ENCODE measurements at places on chromosomes 6 and 20.

GRCh38 chr6:66396549-66396948 lies 689.5 kb upstream of the EYS start:
- no peak for DNase-seq

DNA sequence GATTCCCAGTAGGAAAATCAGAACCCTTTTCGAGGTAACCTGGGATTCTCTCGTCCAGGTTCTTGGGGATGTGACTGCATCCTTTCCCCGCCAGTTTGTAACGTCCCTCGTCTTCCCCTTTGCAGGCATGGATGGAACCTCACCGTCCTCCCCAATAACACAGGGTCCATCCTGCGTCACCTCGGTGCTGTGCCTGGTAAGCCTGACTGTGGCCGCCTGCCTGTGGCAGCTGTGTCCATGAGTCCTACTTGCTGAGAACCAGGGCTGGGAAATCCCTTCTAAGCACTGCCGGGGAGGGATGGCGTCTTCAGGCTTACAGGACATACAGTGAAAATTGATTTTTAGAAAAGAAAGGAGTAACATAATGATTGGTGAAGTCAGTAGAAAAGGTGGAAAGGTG lies 155.6 kb downstream of the DTNBP1 start:
- no peak for DNase-seq

- no peak for DNase-seq
Observed at GRCh38 chr20:36367907-36368799, 62.0 kb downstream of the DLGAP4 start.

GRCh38 chr6:141867767-141868166 lies 265.0 kb upstream of the GJE1 start:
- DNase-seq = no peak

DNA sequence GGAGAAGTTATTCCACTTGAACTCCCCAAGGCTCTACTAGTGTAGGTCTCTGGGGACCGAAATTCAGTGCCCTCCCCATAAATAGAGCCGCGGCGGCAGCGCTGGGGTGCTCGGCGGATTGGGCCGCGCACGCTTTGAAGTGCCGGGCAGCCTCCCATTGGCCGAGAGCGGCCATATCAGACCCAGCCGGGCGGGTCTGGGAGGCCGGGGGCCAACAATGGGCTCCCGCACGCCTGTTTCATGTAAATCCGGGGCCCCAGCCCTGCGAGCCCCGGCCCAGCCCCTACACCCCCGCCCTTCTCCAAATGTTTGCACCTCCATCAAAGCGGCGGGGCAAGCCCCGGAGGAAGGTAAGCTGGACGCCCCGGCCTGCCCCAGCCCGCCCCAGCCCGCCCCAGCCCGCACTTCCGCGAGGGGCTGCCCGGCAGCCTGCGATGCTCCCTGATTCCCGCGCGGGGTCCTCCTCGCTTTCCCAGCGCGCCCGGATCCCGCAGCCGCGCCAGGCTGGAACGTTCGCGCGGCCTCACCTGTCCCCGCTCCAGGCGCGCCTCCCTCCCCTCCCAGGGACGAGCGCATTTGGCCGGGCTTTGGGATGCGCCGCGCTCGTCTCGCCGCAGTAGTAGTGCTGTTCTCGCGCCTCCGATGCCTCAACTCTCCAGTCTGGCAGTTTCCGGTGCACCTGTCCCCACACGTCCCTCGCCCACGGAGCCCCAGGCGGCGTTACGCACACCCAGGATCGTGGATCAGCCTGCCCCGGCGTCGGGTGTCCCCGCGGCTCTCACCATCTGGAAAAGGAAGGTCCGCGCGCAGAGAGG lies at the start of gene TBXT:
TBXT (minus strand) TSS at position 51 of the 815 bp plus-strand sequence. CDS start 260 bp downstream, outside the sequence.
- DNase-seq = peak; percentile 91

DNA sequence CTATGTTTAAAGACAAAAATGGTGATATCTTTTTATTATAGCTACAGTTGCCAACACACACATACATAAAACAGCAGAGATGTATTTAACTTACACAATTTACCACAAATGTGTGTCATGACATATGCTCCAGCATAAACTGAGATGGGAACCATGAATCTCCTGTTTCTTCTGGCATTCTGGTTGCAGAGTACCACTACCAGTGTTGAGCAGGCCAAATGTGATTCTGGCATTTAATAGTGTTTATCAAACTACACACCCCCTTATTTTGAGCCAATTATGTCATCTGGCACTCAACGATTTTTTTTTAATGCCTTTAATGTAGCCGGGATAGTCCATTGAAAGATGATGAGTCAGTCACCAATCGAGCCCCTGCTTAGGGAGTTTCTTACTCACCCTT lies 59.0 kb upstream of the TPD52L1 start:
- DNase-seq = no peak

DNA sequence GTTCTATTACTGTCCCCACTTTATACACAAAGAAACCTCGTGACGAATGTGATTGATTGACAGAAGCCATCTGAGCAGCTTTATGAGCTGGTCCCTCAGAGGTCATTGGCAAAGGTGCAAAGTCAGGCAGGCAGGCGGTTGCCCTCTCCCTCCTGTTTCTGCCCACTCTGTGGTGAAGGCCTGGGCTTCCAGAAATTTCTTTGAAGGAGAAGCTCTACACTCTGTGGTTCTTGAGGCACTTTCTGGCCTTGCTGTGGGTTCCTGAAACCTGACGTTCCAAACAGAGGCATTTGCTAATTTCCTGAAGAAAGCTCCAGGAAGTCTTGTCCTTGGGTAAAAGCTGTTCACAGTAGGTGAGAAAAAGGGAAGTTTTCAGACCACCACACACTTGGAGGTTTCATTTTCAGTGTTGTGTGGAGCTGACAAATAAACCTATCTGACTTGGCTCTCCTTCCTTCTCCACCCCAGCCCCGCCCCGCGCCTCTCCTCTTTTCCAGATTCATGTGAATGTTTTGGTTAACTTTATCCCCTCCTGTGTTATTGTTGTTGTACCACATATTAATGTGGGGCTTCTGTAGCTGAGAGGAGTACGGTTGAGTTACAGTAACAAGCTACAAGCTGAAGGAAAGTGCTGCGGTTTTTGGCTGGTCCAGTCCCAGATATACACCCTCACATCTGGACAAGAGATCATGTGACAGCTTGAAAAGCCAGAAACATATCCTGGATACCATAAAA lies 274.1 kb downstream of the CLIC5 start:
- DNase-seq = no peak

DNA sequence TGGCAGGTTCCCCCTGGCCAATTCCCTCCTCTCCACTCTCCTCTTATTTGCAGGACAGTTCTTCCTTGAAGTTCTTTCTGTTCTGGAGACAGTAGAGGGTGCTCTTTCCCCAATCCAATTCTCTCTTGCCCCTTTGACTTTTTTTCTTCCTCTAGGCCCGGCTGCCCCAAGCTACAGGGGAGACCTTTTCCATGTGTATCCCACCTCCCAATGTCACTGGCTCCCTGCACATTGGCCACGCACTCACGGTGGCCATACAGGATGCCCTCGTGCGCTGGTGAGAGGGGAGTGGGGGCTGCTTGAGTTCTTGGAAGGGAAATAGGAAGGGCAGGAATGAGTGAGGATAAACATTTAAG lies 1.5 kb downstream of the VARS2 start:
- peak; percentile 87 for DNase-seq

DNA sequence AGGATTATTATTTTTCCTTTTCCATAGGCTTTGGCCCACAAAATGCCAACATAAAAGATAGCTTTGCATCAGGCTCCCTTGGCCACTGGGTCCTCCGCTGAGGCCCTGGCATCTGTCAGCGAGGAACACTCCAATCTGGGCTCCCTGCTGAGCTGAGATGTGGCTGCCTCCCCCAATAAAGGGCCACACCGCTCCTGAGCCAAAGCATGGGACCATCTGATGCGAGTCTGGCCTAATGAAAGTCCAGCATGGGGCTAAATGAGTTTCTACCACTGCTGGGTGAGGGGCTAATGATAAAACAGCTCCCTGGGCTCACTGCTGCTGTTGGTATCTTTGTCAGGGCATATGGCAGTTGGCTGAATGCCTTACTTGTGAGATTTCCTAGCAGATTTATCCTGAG lies 817.5 kb upstream of the SLC35B3 start:
- DNase-seq = peak; percentile 7

- peak; percentile 56 for DNase-seq
Observed at GRCh38 chr20:3203315-3204123, 963 bp downstream of the DDRGK1 start.

DNA sequence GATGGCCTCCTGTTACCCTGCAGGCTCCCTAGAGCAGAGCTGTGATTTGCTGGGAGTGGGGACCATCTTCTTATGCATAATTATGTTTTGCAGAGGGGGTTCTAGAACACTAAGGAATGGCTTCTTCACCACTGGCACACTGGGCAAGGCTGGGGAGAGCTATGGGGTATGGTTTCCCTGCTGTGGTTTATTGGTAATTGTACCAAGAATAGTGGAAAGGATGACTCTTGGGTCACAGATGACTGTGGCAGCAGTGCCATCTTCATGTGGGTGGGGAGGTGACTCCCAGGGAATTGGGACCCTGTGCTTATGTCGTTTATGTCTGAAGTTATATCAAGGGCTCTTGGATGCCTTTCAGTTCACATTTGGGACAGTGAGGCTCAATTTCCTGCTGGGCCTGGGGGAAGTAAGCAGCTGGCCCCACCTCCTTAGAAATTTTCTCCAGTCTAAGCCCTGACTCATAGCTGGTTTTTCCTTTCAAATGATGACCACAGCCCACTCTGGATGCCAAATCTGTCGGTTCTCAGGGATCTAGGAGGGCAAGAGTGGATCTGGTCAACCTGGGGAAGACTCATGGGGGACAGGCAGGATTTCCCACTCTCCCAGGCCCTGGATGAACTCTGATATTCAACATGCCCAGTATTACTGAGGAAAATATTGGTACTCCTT lies 230.8 kb downstream of the LRFN2 start:
- DNase-seq = no peak

GRCh38 chr20:48155268-48155667 lies 370.0 kb upstream of the SULF2 start:
- no peak for DNase-seq

DNA sequence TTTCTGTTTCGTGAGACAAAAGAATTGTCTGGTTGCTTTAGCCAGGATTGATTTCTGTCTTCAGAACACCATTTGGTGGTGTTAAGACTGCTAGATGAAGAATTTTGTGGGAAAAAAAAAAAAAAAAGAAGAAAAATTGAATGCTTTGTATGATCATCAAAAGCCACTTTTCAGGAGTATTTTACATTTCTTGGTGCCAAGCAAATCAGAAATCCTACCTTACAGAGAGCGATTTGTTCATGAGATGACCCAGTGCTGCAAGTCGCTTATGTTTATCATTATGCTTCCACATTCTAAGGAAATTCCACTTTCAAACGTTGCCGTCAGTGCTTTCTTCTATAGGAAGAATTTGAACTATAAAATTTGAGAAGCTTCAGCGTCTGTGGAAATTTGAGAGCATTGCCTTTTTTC lies 228.7 kb downstream of the BCKDHB start:
- DNase-seq = no peak

DNA sequence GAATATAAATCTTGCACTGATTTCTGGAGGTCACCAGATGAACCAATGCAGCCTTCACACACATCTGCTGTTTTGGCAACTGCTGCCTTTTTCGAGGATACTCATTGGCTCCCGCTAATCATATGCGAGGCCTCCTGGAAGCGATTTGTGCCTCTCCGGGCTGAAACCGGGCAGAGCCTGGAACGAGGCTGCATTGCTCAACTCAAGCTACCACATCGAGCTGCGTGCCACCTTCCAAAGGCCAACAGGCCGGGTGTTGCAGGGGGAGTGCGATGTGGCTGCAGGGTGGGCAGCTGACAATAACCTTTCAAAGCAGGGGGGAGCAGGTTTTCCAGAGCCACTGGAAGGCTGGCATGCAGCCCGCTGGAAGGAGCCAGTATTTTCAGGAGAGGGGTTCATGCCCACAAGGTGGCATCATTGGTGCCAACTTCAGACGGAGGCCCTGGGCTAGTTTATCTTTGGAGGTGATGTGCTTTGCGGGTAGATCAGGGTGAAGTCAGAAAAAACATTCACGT lies 122.6 kb upstream of the IFNGR1 start:
- DNase-seq = peak; percentile 50

GRCh38 chr6:137286916-137287315 lies 67.7 kb upstream of the IFNGR1 start:
- DNase-seq = no peak

Data from GM23338 (cell line).